Tongue (tissue), 3 donors: ENCODE measurements at places on chromosomes 3 and 15.

DNA sequence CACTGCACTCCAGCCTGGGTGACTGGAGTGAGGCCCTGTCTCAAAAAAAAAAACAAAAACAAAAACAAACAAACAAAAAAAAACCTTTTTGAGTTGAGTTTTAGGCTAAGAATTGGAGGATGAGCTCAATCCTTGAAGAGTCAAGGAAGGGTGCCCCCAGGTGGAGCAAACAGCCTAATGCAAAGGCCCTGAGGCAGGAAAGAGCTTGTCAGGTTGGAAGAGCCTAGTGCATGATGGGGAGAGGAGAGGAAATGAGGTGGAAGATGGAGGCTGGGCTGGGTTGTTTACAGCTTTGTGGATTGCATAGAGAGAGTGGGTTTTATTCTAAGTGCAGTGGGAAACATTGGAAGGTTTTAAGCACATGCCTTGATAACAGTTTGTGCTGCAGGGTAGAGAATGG, 2.1 kb upstream of the SNX22 start:
- no peak for DNase-seq

DNA sequence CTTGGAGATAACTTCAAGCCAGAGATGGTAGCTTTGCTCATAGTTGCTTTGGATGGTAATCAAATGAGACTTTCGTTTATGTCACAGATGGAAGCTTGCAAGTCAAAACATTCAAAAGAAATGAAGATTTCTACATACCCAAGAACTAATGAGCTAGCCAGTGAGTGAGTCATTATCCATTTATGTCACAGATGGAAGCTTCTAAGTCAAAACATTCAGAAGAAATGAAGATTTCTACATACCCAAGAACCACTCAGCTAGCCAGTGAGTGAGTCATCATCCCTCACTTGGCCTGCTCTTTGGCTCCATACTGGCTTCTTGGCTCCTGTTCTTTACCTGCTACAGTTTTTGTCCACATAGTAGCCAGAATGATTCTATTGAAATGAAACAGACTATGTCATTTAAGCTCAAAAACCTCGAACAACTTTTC, 559.8 kb upstream of the CBLB start:
- DNase-seq = peak; percentile 61

DNA sequence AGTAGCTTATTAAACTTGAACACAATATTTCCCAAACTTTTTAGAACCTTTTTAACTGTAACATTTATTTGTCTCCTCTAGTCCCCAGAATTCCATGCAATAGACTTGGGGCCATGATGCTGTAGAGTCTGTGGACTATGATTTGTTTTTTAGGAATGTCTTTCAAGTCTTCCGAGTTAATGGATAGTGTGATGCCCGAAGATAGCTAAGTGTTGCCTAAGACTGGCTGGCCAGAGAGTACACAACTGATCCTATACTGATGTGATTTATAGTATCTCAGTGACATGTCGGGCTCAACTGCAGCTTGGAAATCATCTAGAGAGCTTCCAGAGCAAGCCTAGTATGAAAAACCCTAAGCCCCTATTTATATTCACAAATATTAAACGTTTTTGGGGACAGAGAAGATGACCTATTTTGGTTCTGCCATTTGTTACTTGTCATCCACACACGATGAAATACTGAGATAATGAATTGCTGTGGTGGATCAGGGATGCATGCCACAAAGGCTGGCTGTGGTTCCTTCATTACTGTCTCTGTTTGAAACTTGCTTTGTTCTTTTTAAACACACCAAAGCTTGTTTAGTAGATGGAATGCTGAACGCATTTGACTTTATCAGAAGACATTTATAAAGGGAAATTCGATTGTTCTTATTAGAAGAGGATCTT, 507.4 kb downstream of the TAFA4 start:
- peak; percentile 32 for DNase-seq

GRCh38 chr3:25547103-25547502, 117.6 kb downstream of the TOP2B start:
- no peak for DNase-seq

DNA sequence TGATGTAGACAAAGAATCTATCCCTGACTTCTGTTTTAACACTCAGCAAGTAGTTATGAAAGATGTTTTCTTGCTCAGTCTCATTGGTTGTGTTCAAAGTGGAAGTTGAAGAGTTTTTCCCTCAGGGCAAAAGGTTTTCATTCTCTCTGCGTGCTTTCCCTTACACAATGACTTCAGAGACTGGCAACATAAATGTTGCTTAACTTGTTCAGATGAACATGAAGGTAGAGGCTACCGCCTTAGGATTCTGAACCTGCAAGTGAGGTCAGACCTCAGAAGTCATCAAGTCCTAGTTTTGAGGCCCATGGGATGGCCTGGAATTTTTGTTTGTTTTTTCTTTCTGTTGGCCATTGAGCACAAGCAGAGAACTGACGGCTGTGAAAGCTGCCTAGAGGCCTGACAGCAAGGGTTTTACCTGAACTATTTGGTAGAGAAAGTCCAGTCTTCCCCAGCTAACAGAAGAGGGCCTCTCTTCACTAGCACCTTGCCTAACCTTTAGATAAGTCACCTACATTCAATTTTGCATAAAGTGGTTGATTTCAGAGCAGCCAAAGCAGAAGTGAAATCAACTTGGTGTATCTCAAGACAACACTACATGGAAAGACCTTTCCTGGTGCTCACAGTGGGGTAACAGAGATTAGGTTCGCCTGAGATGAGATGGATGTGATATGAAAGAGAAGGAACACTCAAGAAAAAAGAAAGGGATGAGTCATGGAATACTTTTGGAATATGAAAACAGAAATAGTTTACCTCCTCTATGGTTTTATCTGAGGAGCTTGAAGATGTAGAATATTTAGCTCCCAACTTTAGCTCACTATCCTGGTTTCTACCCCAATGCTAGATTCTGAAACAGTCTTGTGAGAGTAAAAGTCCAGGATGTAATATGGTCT, 53.6 kb upstream of the AP4E1 start:
- DNase-seq = peak; percentile 50

DNA sequence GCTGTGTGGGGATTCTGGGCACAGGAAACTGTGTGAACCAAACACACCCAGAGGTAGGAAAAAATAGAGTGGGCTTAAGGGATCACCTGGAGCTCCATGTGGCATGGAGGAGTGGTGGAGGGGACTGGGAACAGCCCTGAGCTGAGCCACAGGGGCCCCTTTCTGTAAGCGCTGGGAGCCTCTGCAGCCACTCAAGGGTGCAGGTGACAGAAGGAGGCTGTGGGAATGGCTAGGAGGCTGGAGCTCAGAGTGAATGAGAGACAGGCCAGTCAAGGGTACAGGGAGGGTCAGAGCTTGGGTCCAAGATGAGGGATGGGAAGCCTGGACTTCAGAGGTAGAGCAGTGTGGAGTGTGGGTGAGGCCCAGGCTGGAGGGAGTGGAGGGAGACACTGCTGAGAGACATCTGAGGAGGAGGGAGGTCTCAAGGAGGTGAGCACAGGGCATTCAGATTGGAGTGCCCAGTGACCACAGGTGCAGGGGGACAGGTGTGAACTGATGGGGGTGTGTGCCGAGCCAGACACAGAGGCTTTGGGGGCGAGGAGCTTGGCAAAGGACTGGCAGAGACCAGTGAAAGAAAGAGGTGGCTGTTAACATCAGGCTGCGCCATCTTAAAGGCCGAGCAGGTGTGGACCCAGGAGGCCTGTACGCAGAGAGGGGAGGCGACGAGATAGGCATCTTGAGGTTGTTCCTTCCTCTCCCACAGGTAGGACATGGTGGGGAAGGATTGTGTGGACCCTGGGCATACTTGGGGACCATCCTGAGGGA, 56.8 kb downstream of the FGD5 start:
- no peak for DNase-seq

GRCh38 chr3:43692085-43692855, 1.5 kb downstream of the ABHD5 start:
- no peak for DNase-seq

- DNase-seq = no peak
These were observed 668.4 kb downstream of the MECOM start for GRCh38 chr3:168995129-168995528.

- DNase-seq = no peak
These were observed 428.0 kb downstream of the RBMS3 start for GRCh38 chr3:29708884-29709283.

GRCh38 chr3:51617597-51617996, 53.5 kb upstream of the TEX264 start:
- no peak for DNase-seq

- peak; percentile 91 for DNase-seq
These were observed 103.7 kb downstream of the PDZRN3 start for GRCh38 chr3:73520931-73521461.

DNA sequence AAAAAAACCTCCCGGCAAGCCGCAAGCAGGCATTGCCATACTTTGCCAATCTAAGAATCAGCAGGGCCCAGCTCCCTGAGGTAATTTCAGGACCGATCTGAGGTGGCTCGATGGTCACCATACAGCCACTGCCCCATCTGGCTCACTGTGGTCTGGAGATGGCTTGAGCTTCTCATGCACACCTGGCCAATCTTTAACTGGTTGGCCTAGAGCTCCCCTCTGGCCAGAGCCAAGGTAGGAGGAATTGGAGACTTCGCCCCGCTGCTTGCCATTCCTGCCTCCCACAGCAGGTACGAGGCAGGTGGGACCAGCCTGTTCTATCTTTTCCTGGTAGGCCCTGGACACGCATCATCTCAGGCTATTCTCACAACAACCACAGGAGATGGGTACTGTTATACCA, 10.1 kb downstream of the CYP1A2 start:
- DNase-seq = no peak

GRCh38 chr3:13199006-13199776, 126.0 kb upstream of the IQSEC1 start:
- DNase-seq = no peak

DNA sequence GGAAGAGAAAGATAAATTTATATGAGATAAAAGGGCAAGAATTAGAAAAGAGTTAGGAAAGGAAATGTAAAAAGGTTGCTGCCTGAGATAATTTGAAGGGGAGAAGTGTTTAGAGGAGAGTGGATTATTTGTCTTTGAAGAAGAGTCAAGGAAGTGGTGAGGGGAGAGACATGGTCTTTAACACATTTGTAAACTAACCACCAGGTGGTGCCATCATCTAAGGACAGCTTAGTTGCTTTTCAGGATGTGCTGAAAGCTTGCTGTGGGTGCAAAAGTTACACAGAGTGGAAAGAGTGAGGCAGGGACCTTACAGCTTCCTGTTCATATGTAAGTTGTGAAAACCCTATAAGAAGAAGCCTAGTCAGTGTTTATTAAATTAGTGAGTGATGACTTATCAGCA, 114.1 kb upstream of the DNAJC19 start:
- DNase-seq = no peak

GRCh38 chr15:26081758-26082220, 218.7 kb upstream of the ATP10A start:
- DNase-seq = no peak

DNA sequence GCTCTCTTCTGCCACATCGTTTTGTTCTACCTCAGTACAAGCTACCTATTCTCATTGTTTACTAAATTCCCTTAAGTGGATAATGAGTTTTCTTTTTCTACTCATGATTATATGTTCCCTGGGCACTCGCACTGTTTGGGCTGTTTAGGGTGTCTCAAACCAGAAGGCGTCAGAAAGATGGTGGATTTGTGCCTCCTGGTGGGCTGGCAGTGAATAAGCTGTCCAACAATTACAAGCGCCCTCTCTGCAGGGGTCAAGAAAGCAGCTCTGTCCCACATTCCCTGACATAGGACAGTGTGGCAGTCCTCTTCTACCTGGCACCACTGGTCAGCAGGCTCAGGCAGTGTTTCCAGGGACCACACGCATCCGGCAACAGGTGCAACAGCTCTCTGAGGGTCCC, 173.4 kb upstream of the PPP2R3A start:
- no peak for DNase-seq

DNA sequence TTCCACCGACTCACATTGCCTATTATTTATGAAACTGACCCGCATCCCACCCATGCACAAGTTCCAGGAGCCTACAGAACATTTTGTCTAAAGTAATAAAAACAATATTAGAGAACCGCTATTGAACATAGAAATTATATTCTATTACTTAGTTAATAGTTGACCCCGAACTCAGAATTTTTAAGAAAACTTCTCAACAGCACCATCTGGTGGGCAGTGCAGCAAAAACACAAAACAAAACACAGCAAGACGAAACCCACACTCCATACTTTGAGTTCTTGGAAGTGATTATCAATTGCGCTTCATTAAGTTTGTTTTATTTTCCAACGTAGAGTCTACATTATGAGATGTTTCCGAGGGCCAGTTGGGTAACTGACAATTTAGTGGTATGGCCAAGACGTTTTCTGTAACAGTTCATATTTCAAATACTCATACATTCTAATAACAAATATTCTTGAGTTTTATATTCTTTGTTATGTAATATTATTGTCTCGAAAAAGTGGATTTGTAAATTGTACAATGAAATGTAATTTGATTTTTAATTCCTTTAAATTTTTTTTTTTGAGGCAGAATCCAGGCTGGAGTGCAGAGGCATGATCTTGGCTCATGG, 24.0 kb upstream of the C3orf70 start:
- peak; percentile 77 for DNase-seq

DNA sequence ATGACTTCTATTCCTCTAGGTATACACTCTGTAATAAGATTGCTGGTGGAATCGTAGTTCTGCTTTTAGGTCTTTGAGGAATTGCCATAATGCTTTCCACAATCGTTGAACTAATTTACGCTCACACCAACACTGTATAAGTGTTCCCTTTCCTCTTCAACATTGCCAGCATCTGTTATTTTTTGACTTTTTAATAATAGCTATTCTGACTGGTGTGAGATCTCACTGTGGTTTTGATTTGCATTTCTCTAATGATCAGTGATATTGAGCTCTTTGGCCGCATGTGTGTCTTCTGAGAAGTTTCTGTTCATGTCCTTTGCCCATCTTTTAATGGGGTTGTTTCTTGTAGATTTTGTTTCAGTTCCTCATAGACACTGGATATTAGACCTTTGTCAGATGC, 12.8 kb downstream of the NXPE3 start:
- DNase-seq = no peak

DNA sequence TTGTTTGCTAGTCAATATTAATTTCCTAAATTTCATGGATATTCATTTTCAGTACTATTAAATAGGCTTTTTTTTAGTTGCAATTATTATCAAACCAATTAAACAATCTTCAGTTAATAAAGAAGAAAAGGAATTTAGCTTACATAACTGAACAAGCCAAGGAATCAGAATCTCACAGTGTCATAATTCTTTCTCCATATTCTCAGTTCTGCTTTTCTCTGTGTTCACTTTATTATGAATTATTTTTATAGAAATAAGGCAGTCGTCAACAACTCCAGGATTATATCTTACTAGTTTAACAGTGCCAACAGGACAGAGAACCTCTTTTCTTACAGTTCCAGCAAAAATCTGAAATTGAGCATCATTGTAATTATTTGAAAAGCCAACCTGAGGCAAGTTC, 221.7 kb downstream of the CGGBP1 start:
- no peak for DNase-seq

DNA sequence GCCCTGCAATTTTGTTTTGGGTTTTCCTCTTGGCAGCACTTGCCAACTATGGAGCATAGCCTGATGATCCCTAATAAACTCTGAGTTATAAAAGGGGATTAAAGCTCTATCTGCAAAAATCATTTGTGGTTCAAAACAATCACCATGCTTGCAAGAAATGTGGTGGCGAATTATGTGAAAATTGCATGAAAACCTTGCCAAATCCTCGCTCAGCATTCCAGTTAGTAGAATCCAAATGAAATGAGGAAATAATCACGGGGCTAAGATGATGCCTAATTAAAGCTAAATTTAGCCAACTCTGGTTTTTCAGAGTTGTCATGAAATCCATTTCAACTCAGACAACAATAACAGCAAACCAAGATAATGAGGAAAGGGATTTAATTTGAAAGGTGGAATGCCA, 73.0 kb upstream of the PROK2 start:
- DNase-seq = no peak

- DNase-seq = no peak
These were observed 8.4 kb upstream of the CMTM7 start for GRCh38 chr3:32383136-32383711.
